ENCODE measurements at places on chromosomes 13 and 19. TPM values are rescaled to one million over a fixed set of nuclear protein-coding genes. Genes with fewer than 3 reads are reported as not detected.

GRCh38 chr19:42184401-42184861 is 33.0 kb downstream of the DEDD2 start:
- peak; percentile 72 for DNase-seq

DNA sequence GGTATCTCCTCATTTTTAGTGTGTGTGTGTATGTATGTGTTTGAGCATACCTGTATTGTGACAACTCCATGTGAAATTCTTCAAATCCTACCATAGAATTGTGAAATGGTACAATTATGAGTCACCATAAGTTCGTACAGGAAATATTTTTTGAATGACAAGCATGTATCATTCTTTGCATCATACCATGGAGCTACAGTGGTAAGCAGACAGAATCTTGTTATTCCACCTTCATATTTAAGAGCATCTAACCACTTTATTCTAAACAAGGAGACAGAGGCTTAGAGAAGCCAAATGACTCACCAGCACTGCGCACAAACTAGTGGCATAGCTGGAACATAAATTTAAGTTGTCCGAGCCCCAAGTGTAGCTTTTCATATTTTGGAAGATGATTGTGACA is 4.5 kb upstream of the EPSTI1 start:
- no peak for DNase-seq

DNA sequence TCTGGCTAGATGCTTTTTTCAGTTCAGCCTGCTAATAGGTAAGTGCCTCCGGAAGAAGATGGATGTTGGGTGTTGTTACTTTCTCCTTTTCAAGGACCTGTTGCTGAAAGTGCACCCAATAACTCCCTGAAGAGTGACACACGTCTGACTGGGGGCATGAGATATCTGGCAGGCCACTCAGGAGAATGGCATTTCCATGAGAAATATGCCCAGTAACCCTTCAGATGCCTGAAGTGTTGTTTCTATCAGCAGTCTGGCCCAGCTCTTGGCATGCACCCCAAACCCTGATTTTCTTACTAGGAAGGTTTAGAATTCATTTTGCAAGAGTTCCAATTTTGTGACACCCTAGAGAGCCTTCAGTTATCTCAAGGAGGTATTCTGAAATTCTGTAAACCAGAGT is 71.5 kb downstream of the ARHGAP35 start:
- DNase-seq: no peak

DNA sequence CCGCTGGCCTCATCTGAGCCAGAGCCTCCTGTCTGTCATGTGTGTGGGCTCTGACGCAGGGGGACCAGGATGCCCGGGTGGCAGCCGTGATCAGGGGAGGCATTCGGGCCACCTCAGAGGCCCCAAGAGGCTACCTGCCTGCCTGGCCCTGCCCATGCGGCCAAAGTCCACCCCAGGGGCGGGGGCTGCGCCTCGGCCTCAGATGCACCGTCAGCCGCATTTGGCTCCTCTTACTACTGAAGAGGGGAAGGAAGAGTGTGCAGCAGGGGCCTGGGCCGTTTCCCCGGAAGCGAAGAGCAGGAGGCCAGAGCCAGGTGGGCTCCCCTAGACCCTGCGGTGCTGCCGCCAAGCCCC is 34.0 kb downstream of the C13orf46 start:
- no peak for DNase-seq

Gene SNRNP70
- total RNA-seq: 328 TPM

Gene SUGT1
- 36.5 TPM for total RNA-seq

Gene IFNL1
- not detected for total RNA-seq

Gene CDKN2D
- 95.9 TPM for total RNA-seq

Gene UBAC2
- total RNA-seq: 79.1 TPM
